EL (cell line): ENCODE measurements at places on chromosomes 13 and 19.

DNA sequence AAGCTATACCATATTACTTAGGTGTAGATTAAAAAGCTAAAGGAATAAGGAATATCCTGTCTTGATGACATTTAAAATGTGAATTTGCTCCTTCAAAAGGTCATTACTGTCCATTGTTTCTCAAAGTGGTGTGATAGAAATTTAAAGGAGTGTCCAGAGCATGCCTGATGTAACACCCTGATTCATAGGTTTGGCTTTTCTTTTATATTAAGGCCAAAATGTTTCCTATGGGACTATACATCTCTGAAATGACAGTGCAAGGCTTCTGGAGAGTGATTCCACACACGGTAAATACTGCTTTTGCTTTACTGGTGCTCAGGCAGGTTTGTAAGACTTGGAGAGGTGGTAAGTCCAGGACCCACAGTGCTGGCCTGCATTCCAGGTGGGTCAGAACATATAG is 289.9 kb downstream of the RFC3 start:
- peak; percentile 4 for DNase-seq

DNA sequence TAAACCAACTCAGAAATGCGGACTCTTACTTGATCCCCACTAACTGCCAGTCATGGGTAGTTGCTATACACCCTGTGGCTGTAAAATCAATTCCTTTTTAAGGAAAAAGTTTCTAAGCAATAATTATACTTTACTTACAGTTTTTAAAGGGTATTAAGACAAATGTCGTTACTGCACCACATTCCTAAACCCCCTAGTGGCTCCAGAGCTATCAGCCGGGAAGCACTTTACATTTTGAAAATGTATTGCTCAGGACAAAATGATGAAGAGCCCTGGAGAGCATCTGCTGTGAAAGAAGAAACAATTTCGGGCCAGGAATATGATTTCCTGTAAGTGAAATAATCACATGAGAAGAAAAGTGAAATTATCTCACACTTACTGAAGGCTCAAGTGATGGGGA is 36.7 kb downstream of the DCLK1 start:
- no peak for DNase-seq

DNA sequence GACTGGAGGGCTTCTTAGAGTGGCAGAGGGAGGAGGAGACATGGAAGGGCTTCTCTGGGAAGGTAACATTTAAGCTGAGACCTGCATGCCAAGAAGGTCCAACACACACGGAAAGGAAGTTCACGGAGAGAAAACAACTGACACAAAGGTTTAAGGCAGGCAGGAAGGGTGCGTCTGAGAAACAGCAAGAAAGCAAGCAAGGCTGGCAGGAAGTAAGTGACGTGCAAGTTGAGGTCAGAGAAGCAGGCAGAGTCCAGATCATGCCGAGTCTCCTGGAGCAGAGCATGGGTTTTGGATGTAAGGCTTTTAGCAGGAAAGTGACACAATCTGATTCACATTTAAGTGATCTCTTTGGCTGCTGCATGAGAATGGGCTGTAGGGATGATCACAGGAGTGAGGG is 60.5 kb downstream of the ATP7B start:
- no peak for DNase-seq

- peak; percentile 77 for DNase-seq
Measured at GRCh38 chr19:53553865-53554791, 16.2 kb downstream of the ZNF331 start.

GRCh38 chr13:77457966-77458365 is 77.5 kb upstream of the SCEL start:
- no peak for DNase-seq

- no peak for DNase-seq
Measured at GRCh38 chr13:103192511-103193135, 126.4 kb upstream of the SLC10A2 start.

DNA sequence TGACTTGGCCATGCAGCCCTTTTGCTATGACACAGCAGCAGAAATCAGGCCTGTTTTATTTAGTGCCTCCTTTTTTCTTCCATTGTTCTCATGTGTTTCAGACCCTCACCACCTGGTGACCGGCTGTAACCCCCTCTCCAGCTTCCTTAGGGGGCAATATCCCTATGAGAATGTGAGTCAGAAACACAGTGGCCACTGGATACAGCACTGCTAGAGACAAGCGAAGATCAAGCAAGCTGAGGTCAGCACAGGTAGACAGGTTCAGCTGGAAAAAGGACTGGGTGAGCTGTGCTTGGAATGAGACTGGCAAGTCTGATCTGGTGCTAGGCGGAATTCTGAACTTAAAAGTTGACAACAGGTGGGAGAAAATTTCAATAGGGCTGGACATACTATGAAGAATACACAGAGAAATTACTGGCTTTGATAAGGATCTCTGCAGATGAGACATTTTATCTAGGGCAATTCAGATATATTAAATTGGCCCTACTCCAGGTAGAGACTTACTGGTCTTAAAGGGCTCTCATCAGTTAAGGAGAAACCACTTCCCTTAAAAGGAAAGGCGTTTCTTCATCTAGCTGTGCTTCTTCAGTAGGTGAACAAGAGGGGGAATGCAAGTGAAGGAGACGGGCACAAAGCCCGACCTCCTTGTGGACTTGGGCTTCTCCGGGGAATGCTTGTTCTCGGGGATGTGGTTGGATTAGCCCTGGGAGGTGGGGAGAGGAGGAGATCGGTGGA is 83.3 kb downstream of the ERCC5 start:
- no peak for DNase-seq

GRCh38 chr19:30887042-30887441 is 462.2 kb downstream of the TSHZ3 start:
- DNase-seq = no peak

GRCh38 chr13:27053902-27054595 is 117.6 kb downstream of the USP12 start:
- peak; percentile 90 for DNase-seq

GRCh38 chr19:18871543-18871942 is 24.4 kb downstream of the CERS1 start:
- no peak for DNase-seq

- DNase-seq = peak; percentile 89
Measured at GRCh38 chr19:2032296-2032941, 16.9 kb upstream of the BTBD2 start.

DNA sequence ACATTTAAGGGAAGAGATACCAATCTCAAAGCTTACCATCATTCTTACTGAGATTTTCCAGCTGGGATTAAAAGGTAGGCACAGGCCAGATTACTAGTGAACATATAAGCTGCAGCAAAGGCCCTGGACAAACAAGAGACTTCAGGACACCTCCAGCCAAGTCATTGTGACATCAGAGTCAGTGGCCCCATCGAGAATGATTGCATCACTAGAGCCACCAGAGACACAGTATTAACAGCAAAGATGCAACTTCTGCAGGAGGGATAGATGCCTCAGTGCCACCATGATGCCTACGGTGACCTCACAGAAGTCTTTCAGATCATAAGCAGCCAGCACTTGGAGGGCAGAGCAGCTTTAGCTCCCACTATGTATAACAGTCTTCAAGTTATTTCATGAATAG is 8.6 kb downstream of the RUBCNL start:
- no peak for DNase-seq

GRCh38 chr13:97108530-97108900 is 113.6 kb upstream of the MBNL2 start:
- DNase-seq = no peak

DNA sequence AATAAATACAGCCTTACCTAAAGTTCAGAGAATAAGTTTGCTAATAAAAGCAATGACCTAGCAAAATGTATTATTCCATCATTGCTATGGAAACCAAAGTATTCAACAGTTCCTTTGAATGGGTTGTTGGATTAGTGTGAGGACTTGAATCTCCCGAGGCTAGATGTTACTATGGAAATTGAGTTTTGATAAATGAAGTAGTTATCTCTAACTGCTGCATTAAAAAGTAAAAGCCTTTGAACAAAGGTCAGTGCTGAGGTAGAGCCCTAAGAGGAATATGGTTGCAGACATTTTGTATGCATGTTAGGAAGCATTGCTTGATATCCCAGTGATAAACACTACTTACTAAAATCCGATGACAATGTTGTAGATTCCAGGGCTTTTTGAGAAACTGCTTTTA is 6.2 kb downstream of the KLF5 start:
- no peak for DNase-seq

DNA sequence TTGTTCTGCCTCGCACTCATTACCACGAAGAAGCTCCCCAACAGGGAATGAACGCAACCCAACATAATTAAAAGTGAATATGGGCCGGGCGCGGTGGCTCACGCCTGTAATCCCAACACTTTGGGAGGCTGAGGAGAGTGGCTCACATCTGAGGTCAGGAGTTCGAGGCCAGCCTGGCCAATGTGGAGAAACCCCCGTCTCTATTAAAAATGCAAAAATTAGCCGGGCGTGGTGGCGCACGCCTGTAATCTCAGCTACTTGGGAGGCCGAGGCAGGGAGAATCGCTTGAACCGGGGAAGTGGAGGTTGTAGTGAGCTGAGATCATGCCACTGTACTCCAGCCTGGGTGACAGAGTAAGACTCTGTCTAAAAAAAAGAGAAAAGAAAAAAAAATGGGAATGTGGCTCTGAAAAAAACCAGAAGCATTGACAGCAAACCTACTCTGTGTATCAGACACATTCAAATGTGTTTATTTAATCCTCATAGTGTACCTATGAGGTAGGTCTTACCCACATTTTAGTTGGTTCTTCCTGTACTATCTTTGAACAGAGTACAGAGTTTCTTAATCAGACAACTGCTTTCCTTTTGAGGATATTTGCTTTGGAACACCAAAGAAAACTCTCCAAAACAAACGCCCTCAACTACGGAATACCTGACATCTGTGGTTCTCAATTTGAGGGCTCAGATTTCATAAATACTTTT is 70.0 kb downstream of the NUFIP1 start:
- DNase-seq = no peak

GRCh38 chr19:15316498-15316897 is 15.8 kb downstream of the BRD4 start:
- DNase-seq = peak; percentile 49

DNA sequence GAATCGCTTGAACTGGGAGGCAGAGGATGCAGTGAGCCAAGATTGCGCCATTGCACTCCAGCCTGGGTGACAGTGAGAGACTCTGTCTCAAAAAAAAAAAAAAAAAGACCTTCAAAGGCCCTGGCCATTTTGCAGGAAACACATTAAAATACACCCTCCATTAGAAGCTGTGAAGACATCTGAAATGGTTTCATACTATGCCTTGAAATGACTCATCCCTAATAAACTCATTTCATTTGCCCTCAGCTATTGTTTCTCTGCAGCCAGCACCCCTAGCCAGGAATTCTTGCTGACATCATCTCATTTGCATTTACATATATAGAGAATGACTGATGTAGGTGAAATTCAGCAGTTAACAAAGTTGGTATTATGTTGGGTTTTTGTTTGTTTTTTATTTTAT is 8.7 kb downstream of the EML2 start:
- DNase-seq = peak; percentile 97

DNA sequence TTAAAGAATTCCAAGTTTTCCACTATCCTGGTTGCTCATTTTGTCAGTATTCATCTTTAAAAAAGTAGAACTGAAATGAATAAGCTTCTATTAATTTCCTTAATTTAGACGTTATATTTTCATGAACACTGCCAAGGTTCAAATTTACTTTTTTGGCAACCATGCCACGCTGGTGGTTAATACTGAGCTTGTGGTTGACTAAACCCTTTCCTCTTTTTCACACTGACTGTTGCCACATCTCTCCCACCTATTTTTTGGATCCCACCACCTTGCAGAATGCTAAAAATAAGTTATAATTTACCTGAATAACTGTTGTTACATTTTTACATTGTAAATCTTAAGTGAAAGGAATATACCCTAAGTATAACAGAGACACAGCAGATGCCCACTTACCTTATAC is 45.0 kb downstream of the FLT3 start:
- no peak for DNase-seq

GRCh38 chr19:18392926-18393325 is 4.5 kb downstream of the LRRC25 start:
- DNase-seq = no peak

DNA sequence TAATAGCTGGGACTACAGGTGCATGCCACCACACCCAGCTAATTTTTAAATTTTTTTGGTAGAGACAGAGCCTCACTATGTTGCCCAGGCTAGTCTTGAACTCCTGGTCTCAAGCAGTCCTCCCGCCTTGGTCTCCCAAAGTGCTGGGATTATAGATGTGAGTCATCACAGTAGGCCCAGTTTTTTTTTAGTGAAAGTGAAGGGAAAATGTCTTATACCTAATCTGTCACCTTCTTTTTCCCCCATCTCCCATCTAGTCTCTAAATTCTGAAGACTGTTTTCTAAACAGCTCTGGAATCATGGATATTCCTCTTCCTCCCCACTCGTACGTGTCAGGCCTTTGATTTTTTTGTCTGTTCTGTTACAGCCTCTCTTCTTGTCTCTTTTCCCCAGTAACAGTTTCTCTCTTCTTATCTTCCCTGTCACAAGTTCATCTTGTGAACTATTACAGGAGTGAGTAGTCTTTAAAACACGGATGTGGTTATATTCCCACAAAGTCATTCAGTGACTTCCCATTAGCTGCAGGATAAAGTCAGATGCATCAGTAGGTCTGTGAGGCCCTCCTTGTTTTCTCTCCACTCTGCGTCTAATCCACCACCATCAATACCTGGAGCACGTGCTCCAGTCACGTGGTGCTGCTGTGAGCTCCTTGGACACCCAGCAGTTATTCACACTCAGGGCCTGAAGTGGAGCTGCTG is 2.9 kb downstream of the CDC16 start:
- DNase-seq = no peak

DNA sequence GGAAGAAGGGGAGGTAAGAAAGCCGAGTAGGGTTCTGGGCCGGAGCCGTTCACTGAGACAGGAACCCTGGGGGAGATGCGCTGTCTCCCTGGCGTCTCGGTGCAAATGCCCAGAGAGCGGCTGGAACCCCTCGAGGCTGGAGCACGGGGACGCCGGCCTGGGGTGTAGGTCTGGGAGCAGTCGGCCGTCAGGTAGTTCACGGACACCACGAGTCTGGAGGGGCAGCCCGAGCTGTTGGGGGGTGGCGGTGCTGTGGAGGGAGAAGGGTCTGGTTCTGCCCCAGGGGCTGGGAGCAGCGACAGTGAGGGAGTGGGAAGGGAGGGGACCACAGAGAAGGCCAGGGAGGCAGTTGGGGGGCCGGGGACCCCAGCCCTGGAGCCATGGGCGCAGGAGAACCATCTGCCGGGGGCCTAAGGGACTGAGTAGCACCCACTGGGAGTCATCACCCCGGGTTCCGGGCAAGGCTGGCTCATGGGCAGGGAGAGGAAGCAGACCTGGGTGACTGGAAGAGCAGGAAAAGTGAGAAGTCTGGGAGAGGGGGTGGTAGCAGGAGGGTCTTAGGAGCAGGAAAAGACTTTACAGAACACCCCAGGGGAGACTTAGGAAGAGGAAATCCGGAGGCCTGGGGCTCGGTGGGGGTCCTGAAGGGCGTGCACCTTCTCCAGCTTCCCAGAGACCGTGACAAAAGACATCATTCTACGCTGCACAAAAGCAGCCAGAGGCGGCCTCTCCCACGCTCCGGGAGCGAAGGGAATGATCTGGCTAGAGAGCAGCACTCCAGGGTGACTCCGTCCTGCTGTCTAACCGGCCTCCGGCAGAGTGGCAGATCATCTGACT is 173.1 kb upstream of the SOX1 start:
- no peak for DNase-seq

- peak; percentile 6 for DNase-seq
Measured at GRCh38 chr19:41691268-41691970, 3.3 kb upstream of the CEACAM7 start.

GRCh38 chr19:40592170-40592569 is 9.0 kb upstream of the LTBP4 start:
- peak; percentile 60 for DNase-seq

- DNase-seq = no peak
Measured at GRCh38 chr13:39106216-39107005, 68.2 kb downstream of the NHLRC3 start.
